GM19239 (cell line): ENCODE measurements at places on chromosomes 4 and X.

DNA sequence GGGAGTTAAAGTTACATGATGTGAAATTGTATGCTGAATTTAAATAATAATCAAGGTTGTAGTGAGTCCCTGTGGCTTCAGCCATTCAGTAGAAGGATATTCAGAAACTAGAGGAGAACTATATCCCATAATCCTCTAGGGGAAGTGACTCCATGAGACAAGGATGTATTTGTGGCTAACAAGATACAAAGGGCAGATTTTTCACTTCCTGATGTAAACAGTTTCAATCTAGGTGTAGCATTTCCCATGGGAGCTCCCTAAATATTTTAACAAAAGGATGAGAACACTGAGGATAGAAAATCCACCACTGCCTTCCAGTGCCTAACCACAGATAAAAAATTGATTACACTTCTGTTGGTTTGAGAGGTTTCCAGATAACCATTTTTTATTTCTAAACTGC is 435.4 kb upstream of the TENM3 start:
- DNase-seq: no peak

DNA sequence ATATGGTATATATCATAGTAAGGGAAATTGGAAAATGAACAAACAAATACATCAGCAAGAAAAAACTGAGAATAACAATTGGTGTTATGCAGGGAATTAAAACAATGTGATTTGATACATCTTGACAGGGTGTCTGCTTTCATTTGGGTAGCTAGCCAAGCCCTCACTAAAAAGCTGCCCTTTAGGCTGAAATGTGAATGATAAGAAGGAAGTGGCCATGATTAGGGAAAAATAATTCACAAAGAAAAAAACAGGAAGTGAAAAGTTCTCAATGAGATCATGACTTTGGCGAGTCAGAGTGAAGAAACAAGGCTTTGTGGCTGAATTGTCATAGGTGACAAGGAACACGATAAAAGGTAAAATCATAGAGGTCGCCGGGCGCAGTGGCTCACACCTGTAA is 675.8 kb upstream of the SLIT2 start:
- no peak for DNase-seq

- DNase-seq: no peak
Measured at GRCh38 chrX:30008031-30008430, 207.3 kb upstream of the MAGEB2 start.

- DNase-seq: no peak
Measured at GRCh38 chrX:130716781-130717413, 186.1 kb downstream of the ENOX2 start.

DNA sequence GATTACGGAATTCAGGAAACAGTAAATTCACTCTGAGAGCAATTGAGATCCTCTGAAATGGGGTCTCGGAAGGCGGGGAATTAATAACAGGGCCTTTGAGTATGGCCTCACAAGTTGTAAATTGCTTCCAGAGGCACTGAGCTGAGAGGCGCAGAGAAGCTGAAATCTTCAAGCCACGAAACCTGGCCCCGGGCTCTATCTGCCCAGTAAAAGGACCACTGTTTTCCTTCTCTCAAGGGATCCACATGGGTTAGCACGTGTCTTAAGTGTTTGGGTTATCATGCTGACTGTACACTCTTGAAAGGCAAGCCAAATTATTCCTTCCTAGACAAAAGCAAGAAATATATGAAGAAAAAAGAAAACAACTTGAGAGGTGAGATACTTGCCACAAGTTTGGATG is 1012.9 kb upstream of the FTHL17 start:
- DNase-seq: no peak

- no peak for DNase-seq
Measured at GRCh38 chrX:149073479-149073878, 431.6 kb downstream of the IDS start.

DNA sequence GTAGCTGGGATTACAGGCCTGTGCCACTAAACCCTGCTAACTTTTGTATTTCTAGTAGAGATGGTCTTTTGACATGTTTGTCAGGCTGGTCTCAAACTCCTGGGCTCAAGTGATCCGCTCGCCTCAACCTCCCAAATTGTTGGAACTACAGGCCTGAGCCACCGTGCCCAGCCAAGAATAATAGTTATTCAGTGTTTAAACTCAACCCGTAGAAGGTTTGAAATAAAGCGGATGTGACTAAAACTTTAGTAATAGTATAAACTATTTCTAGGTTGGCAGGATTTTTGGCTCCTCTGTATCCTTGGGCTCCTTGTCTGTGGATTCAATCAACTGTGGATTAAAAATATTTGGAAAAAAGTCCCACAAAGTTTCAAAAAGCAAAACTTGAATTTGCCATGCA is 37.8 kb downstream of the PCDH10 start:
- no peak for DNase-seq

- DNase-seq: no peak
Measured at GRCh38 chr4:165873298-165874071, 448 bp downstream of the TLL1 start.

DNA sequence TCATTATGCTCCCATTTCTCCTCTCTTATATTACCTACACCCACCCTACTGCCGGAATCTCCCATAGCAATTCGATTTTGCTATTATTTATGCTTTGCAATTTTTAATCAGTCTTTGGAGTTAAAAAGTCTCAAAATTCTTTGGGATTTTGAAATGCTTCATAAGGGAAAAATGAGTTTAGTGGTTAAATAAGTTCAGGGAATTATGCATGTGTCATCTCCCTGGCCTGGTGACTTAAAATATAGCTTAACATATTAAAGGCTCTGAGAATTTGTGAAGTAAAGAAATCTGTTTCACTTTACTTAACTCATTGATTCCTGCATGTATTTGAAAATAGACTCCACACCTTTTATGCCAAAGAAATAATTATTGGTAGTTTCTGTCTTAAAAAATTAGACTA is 185.1 kb upstream of the DIPK2B start:
- no peak for DNase-seq

- DNase-seq: no peak
Measured at GRCh38 chr4:150970685-150971151, 44.4 kb downstream of the LRBA start.

DNA sequence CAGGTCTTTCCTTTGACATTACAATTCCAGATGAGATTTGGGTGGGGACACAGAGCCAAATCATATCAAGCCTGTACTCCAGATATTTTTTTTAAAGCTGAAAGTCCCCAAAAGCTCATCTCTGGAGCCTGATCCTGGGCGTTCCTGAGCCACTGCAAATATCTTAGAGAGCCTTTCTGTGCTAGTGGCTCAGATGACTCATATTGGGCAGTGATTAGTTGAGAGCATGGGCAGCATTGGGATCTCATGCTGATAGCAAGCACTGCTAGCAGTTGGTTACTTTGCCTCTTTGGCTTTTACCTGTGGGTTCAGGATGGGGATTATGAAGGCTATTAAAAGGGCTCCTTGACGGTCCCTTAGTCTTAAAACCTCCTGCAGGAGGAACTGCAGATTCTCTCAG is 51.4 kb upstream of the SCRG1 start:
- DNase-seq: no peak

GRCh38 chrX:48883729-48884128 is 13.8 kb downstream of the TIMM17B start:
- no peak for DNase-seq

GRCh38 chr4:82780752-82781231 is 17.8 kb downstream of the SCD5 start:
- DNase-seq: peak; percentile 9

DNA sequence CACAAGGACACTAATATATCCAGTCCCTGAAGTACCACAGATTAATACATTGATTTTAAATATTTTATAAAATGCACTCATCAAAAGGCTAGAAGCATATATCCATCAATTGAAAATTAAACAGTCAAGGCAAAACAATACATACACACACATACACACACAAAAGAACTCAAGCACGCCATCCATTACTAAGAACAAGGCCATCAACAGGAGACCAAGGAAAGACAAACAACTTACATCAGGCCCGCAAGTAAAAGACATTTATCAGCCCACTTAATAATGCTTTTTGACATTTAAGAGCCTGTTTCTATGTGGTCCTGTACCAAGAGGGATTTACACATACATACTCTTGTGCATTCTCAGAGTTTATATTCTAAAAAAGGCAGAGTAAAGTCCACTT is 50.0 kb upstream of the ZNF827 start:
- DNase-seq: no peak

DNA sequence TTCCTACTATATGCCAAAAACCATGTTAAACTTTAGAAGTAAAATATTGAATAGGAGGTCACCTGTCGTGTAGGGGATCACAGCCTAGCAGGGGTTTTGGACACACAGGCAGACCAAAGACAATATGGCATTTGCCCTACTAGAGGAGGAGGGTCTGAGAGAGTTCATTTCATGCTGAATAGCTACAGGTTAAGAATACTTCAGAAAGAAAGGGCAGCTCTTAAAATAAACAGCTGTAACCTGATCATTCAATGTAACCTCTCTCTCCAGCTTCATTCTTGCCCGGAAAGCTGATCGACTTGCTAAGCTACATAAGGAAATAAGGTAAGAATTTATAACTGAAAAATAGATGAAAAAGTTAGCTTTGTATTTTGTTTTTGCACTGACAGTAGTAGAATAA is 79.9 kb downstream of the MAOA start:
- DNase-seq: no peak

DNA sequence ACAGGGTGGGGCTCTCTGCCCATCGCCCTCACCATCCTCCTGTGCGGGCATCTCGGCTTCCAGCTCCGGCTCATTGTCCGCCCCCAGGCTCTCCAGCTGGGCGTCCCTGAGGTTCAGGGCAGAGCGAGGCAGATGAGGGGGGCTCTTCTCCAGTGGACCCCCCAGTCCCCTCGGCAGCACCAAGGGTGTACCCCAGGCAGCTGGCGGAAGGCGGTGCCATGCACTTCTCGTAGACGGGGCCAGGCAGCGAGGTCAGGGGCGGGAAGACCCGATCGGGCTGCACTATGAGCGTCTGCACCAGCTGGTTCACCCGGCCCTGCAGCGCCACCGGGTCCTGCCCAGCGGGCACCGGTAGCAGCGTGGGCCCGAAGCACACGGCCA is 5.5 kb downstream of the AVPR2 start:
- DNase-seq: no peak
